Trophoblast cell (in vitro differentiated cells and primary cell): ENCODE measurements at places on chromosomes 2 and 18.

GRCh38 chr2:108446703-108447102 lies 2.3 kb upstream of the GCC2 start:
- H3K27ac ChIP-seq, result no peak overlapping the region
- H3K36me3 ChIP-seq, result no peaks in the 10 kb centered on the region
- H3K27me3 ChIP-seq, result no peaks in the 10 kb centered on the region
- H3K4me3 ChIP-seq, result no peak overlapping the region

DNA sequence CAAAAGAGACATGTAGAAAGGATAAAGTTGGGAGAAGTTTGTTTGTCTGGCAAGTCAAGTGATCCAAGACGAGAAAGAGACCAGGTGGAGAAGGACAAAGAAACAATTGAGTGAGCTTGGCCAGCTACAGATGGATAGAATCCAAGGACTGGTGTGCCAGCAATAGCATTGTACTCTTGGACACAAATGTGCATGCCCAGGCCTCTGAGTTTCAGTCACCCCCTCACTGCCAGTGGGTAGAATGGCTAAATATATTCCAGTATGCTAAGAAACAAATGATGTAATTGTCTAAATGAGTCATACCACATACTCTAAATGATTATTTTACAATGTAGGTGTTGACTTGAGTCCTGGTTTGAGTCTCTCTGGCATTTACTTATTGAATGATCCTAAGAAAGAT lies 881.3 kb downstream of the LRRTM4 start:
- no peaks in the 10 kb centered on the region for H3K36me3 ChIP-seq
- no peak overlapping the region for H3K27ac ChIP-seq
- no peaks in the 10 kb centered on the region for H3K4me1 ChIP-seq
- peak; percentile 48 for DNase-seq
- H3K27me3 ChIP-seq, result no peaks in the 10 kb centered on the region

DNA sequence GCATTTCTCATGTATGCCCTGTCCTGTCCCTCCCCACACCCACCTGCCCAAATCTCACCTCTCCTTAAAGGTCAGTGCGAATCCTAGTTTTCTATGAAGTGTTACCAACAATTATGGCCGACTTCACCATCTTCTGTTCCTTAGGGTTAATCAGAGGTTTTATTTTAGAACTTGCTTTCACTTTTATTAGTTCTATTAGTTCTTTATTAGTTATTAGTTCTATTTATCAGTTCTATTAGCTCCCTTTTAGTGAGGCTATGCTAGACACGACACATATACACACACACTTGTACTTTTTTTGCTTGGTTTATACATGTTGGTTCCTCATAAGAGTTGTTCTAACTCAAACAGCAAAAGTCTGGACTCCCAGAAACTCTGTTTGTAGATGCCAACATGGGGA lies 176.8 kb upstream of the MSH6 start:
- DNase-seq, result no peak
- H3K4me1 ChIP-seq, result no peaks in the 10 kb centered on the region
- H3K4me3 ChIP-seq, result no peak overlapping the region
- H3K27ac ChIP-seq, result no peak overlapping the region
- no peaks in the 10 kb centered on the region for H3K36me3 ChIP-seq

GRCh38 chr2:41400088-41400665 lies 647.6 kb upstream of the PKDCC start:
- no peak overlapping the region for H3K4me3 ChIP-seq
- H3K36me3 ChIP-seq, result no peaks in the 10 kb centered on the region
- H3K27me3 ChIP-seq, result no peaks in the 10 kb centered on the region

DNA sequence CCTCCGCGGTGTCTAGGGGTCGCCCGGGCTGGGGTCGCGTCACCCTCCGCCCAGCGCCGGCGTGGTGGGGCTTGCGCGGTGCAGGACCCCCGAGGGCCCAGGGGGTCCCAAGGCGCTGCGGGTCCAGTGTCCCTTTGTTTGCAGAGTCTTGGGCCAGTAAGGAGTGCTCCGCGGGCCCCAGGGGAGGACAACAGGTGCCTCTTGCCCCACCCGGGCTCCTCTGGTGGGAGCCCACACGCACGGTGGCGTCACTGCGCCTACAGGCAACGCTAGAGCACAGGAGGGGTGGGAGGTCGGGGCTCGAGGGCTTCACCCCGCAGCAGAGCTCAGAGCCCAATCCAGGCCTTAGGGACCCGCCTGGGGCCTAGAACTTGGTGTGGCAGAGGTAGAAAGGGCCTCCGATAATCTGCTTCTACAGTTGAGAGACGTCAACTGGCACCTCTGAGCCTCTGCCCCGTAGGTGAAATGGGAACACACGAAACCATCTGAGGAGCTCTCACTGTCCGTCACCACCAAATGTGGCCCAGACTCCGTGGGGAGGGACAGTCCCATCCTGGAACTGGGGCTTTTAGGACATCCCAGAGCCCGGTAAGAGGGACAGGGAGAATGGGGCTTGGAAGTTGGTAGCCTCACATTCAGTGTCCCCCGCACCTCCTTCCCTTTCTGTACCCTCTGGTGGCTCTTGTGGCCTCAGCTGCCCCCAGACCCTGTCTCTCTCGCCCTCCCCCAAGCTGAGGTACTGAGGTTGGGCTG lies 1.4 kb downstream of the ARID5A start:
- no peaks in the 10 kb centered on the region for H3K36me3 ChIP-seq
- no peak overlapping the region for H3K27ac ChIP-seq
- H3K4me1 ChIP-seq, result peaks cover 16% of the 10 kb centered on the region
- no peak for DNase-seq
- H3K27me3 ChIP-seq, result peaks cover 22% of the 10 kb centered on the region

DNA sequence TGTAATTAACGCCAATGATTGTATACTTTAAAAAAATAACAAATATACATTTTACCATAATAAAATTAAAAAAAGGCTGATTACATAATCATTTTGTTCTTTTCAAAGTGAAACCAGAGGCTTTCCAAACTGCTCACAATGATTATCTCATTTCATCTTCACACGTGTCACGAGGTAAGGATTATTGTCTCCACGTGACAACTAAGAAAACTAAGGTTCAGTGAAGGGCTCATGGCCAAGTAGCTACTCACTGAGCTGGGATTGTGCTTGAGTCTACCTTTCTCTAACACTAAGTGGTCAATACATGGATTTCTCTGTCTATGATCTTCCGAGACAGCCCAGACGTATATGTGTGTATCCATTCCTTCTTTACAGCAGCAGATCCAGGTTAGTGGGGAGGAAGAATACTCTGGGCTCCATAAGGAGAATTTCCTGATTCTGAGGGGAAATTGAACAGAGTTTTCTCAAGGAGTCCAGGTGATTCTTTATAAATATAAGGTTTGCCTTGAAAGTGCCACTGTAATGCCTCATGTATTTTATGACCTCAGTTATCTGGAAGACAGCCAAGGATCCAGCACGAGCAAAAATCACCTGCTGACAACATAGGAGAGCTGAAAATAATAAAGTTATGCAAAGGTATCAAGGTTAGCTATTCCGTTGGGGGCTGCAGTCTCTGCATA lies 25.6 kb upstream of the ACSL3 start:
- no peak for DNase-seq
- H3K27me3 ChIP-seq, result no peaks in the 10 kb centered on the region
- no peak overlapping the region for H3K4me3 ChIP-seq
- H3K4me1 ChIP-seq, result no peaks in the 10 kb centered on the region

DNA sequence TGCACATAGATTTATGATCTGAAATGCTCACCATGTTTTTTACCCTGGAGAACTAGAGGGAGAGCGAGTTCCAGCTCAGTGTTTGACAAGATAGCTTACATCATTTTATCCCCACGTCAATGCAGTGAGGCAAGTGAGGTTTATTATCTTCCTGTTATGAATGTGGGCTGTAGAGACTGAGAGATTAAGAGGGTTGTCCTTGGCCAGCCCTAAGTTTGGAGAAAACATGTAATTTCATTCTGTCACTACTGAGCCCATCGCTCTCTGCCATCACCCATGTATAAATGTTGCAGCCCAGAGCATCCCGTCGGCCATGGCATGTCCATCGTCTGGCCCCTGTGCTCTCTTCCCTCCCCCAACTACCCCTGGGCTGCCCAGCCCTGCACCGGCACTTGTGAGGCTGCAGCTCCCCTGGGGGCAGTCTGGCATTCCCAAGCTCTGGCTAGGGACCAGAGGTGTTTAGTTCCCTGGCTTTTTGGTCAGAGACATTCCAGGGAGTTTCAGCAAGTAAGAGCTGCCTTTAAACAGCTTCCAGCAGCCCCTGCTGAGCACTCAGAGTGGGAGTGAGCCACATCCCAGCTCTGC lies 136.7 kb downstream of the ANTXR1 start:
- peaks cover 18% of the 10 kb centered on the region for H3K4me1 ChIP-seq
- no peaks in the 10 kb centered on the region for H3K27me3 ChIP-seq
- H3K27ac ChIP-seq, result no peak overlapping the region
- DNase-seq, result no peak
- peaks cover 4% of the 10 kb centered on the region for H3K36me3 ChIP-seq
- no peak overlapping the region for H3K4me3 ChIP-seq

- DNase-seq, result no peak
- no peak overlapping the region for H3K27ac ChIP-seq
- no peak overlapping the region for H3K4me3 ChIP-seq
- peaks cover 24% of the 10 kb centered on the region for H3K4me1 ChIP-seq
- H3K27me3 ChIP-seq, result peaks cover under 1% of the 10 kb centered on the region
Observed at GRCh38 chr2:118813111-118813510, 34.3 kb downstream of the EN1 start.
